ENCODE measurements at places on chromosomes 1 and 21. TPM values are rescaled to one million over a fixed set of nuclear protein-coding genes. Genes with fewer than 3 reads are reported as not detected.

DNA sequence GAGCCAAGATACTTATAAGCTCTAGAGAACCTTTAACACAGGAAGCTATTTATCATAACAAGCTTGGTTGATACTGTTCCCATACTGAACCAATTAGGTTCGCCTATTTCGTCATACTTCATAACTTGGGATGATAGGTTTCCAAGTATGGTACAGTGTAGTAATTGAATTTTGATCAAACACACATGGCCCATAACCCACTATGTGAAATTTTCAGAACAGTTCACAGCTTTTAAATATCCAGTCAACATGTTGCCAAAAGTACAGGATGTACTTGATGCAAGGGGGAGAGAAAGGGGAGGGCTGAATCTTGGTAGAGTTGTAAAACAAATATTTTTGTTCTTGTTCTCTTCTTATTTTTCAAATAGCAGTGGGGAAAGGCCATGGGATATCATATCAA lies 86.6 kb downstream of the TM2D1 start:
- DNase-seq, result no peak

Gene CNIH3
- 2.1 TPM for polyA plus RNA-seq

Gene LCA5L
- polyA plus RNA-seq, result 2.0 TPM

Gene OPTC
- polyA plus RNA-seq, result not detected

Gene NR1I3
- polyA plus RNA-seq, result 13.1 TPM

Gene TAF5L
- polyA plus RNA-seq, result 17.5 TPM

Gene MR1
- polyA plus RNA-seq, result 10.9 TPM

GRCh38 chr1:220410611-220411010 lies 117.3 kb upstream of the MARK1 start:
- no peak for DNase-seq

GRCh38 chr1:231699784-231700183 lies 73.2 kb downstream of the DISC1 start:
- DNase-seq, result peak; percentile 64

Gene MMP23B
- 10.7 TPM for polyA plus RNA-seq

GRCh38 chr1:17831597-17831996 lies 76.5 kb downstream of the ACTL8 start:
- DNase-seq, result peak; percentile 17

DNA sequence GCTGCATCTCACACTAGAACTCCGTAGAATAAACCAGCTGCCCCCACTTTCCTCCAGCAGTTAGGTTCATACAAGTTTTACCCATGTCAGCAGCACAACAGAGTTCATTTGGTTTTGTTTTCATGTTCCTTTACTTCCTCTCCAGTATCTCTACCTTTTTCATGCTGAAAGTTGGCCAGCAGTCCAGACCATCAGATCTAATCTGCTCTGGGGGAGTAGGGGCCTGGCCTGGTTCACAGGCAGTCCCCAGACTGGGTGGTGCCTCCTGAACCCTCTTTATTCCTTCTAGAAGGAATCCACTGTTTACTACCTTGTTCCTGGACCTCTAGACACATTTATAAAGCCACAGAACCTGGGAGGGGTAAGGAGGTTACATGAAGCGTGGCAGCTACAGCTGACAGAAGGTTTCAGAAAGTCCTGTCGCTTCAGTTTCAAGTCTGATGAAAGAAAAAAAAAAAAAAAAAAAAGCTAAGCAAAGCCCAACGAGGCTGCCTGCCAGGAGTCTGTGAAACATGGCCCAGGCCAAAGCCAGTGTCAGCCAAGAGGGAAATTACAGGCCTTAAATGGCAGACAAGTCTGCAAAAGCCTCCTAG lies 184.6 kb upstream of the JUN start:
- DNase-seq, result peak; percentile 69

- no peak for DNase-seq
Measured at GRCh38 chr21:31414263-31415000, 70.4 kb upstream of the TIAM1 start.

DNA sequence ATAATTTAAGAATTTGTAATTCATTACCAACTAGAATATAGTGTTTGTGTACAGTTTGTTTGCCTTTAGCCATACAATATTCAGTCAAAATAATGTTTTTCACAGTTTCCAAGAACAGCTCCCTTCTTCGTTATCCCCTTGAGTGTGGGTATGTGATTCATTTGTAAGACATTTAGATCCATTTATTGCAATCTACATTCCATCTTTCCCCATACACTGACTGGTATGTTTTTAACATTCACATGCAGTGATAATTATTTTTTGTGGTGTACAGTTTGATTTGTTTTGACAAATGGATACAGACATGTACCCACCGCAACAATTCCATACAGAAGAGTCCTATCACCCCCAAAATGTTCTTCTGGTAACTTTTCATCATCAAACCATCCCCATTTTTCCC lies 589.1 kb upstream of the ADAMTS5 start:
- no peak for DNase-seq

GRCh38 chr21:45169001-45169400 lies 94.6 kb downstream of the ADARB1 start:
- DNase-seq, result no peak

Gene KRTAP7-1
- not detected for polyA plus RNA-seq

Gene NRDC
- 97.3 TPM for polyA plus RNA-seq

DNA sequence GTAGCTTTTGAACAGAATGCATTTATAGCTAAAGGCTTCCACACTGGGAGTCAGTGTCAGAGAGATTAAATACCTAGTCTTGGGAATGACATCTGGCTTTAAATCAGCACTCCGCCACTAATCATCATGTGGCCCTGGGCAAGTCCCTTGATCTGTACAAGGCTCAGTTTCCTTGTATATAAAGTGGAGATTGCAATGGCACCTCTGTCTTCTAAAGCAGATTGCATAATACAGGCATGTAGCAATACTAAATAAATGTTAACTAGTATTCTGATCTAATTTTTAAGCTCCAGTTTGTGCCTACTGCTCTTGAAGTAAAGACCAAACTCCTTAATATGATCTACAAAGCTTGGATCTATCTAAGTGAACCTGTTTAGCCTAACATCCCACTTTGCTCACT lies 249.4 kb downstream of the PLPP3 start:
- DNase-seq, result no peak

Gene MDM4
- polyA plus RNA-seq, result 40.1 TPM

DNA sequence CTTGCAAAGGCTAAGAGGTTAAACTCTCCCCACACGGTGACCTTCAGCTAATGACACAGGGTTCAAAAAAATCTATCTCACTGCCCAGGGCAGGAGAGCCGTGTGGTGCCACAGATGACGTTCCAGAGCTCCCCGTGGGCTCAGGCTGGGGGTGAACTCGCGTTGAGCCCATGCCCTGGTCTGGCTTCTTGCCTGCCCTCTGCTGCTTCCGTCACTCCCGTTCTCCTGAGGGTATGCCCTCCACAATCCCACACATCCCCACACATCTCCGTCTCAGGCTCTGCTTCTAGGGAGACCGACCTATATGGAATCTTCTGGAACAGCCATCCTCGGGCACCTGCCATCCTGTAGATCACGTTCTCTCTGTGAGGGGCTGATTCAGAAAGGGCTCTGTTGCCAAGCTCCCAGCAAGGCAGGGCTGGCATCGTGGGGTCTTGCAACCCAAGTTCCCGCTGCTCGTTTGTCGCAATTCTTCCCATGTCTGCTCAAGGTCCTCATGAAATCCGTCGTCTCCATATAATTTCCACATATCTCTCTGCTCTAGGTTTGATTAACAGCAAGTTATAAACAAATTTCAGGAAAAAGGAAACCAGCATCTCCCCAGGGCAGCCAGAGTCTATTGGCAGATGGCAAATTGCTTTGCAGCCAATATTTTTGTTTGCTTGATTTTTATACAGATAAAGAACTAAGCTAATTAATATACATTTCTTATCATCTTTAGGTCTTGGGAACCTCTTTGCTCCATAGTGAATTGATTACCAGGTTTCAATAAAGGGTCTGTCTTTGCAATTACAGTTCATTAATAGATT lies 278.2 kb downstream of the PTPRU start:
- no peak for DNase-seq

- DNase-seq, result no peak
Measured at GRCh38 chr1:105101261-105101660, 1351.6 kb downstream of the AMY1C start.

- DNase-seq, result no peak
Measured at GRCh38 chr1:238088560-238089290, 198.0 kb upstream of the ZP4 start.

Gene CD84
- polyA plus RNA-seq, result 1.7 TPM

Gene OR2T29
- not detected for polyA plus RNA-seq

- no peak for DNase-seq
Measured at GRCh38 chr1:200445213-200445612, 35.4 kb upstream of the ZNF281 start.

Gene MROH9
- polyA plus RNA-seq, result not detected

Gene CDC7
- polyA plus RNA-seq, result 9.9 TPM

- DNase-seq, result peak; percentile 50
Measured at GRCh38 chr1:24930260-24931145, at the start of gene RUNX3. TSS of gene RUNX3 (minus strand) at chr1:24930276. CDS start at chr1:24929868, 408 bp downstream.

- DNase-seq, result no peak
Measured at GRCh38 chr1:94281361-94282142, 44.2 kb upstream of the ARHGAP29 start.

Gene OLIG2
- polyA plus RNA-seq, result not detected

DNA sequence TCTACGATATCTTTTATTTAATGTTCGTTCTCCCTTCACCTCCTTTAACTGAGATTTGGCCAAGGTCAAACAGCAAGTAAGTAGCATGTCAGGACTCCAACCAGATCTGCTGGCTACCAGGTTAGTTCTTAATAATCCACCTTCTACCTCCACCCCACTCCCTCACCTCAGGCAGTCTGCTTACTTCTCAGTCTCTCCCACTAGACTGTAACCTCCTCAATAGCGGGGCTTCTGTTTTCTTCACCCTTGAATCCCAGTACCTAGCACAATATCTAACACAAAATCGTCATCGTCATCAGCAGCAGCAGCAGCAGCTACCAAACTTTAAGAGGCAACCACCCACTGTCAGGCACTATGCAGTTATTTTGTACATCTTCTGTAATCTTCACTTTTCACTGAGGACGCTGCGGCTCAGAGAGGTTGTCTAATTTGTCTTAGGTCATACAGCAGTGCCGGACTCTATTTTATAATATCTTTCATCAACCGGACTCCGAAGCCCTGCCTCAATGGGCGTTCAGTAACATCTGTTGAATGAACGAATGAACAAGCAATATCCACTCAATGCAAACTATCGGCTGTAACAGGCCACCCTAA lies 859 bp upstream of the MAGI3 start:
- no peak for DNase-seq

- no peak for DNase-seq
Measured at GRCh38 chr1:109040989-109041620, 797 bp downstream of the WDR47 start.

- DNase-seq, result no peak
Measured at GRCh38 chr1:178122283-178122682, 28.4 kb downstream of the RASAL2 start.

DNA sequence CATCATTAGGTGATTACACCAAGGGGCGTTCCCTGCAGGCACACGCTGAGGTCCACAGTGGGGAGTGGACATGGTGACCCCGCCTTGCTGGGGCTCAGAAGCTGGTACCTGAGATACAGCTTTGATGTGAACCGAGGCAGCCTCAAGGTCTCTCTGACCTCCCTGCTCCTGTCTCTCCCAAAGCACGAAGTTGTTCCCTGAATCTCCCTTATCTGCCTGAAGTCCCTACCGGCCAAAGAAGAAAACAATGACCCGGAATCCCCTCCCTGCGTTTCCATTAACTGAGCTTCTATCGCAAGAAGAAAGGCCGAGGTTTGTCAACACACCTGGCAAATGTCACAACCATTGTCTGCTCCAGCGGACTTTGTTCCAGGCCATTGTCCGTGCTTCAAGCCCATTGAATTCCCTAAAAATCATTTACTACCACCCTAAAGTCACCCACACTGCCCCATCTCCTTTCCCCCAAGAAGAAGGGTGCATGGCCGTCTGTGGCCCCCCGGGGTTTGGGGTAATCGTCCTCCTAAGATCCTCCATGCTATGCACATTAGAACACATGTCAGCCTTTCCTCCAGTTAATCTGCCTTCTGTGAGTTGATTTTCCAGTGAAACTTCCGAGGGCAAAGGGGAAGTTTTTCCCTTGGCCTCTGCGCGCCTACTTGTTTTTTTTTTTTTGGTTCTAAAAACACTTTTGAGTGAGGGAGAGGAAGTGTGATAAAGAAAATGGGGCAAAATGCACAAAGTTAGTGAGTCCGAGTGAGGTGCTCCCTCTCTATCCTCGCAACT lies 48.1 kb upstream of the COL18A1 start:
- peak; percentile 47 for DNase-seq

Gene GBP7
- polyA plus RNA-seq, result 0.10 TPM

DNA sequence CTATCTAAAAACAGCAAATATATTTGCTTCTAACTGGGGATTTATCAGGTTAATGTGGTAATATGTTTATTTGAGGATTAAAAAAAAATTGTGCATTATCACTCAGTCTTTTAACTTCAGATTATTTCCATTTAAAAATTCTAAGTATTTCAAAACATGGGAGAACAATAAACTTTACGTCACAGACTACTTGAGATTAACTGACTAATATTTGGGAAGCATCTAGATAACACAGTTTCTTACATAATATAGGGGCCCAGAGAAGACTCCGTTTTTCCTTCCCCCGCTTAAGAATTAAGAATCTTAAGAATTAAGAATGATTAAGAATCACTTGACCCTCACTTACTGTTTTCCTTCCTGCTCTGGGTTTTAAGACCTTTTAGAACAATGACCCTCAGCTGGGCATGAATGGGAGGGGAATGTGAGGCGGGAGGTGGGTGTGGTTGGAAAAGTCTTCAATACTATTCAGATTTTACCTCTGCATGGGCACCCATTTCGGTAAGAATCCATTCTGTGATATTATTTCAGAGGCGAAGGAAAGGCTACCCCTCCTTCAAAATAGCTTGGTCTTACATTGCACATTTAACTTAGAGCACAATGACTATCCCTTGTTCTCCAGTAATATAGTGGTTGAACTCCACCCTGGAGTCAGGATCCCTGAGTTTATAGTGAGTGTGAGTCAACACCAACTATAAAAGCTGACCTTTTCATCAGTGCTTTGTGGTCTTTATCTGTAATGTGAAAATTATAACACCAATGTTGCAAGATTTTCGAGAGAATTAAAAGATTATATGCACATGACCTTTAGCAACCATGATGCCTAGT lies 821.3 kb downstream of the USP25 start:
- DNase-seq, result no peak
